ENCODE measurements at places on chromosomes 2 and 18.

DNA sequence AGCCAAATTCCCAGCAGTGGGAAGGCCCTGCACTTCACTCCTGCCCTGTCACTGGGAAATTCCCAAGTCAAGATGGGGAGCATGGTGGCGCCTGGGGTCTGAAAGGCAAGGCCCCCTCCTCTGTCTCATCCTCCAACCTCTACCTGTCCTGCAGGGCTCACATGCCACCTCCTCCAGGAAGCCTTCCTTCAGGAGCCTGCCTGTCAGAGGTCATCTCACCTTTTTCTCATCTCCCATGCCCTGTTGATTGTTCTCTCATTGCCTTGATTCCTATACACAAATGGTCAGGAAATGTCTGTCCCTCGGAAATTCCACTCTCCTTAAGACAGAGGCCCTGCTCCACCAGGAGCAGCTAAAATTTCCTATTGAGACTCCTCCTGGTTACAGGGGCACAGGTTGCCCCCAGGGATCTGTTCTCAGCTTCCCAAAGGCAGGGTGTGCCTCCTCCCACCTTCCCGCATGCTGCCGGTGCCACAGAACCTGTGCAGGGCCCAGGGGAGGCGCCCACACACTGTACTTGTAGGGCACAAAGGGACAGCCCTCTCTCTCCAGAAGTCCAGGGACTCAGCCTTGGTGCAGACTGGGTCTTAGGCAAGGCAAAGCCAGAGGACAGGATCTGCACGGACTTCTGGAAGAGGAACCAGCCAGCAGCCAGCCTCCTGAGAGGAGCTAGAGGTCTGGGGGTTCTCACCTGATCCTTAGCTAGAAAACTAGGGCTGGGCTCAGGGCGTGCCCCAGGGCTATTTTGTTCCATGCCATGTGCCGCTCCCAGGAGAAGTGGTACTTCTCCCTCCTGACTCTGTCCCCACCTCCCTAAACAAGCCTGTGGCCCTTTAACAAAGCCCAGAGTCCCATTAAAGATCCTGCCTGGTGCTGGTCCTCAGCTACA is 12.9 kb downstream of the HES6 start:
- H3K4me1 ChIP-seq: peaks cover 12% of the 10 kb centered on the region
- peaks cover 3% of the 10 kb centered on the region for H3K36me3 ChIP-seq
- H3K4me3 ChIP-seq: no peak overlapping the region
- DNase-seq: no peak
- no peak overlapping the region for H3K27ac ChIP-seq

- H3K27ac ChIP-seq: no peak overlapping the region
Observed at GRCh38 chr2:159084384-159085370, 116.2 kb downstream of the TANC1 start.

DNA sequence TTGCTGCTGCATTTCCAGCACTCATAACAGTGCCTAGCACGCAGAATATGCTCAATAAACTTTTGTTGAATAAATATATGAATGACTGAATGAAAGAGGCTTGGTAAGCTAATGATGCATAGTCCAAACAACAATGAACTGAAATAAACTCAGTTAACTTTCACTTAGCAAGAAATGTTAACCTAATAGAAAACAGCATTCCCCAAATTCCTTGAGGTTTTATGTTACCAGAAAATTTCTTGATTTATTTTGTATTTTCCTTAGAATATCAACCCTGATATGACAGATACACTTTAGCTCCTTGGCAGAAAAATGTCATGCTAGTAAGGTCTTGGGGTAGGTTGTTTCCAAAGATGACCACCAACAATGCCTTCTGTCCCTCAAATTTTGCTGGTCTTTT is 217.4 kb downstream of the KCNE4 start:
- DNase-seq: no peak
- H3K4me3 ChIP-seq: no peak overlapping the region
- no peaks in the 10 kb centered on the region for H3K36me3 ChIP-seq
- no peaks in the 10 kb centered on the region for H3K27me3 ChIP-seq

GRCh38 chr2:238600506-238601432 is 174.0 kb downstream of the ASB1 start:
- no peak overlapping the region for H3K4me3 ChIP-seq
- H3K27ac ChIP-seq: no peak overlapping the region
- no peak for DNase-seq
- no peaks in the 10 kb centered on the region for H3K4me1 ChIP-seq
- H3K36me3 ChIP-seq: no peaks in the 10 kb centered on the region
- peaks cover 18% of the 10 kb centered on the region for H3K27me3 ChIP-seq

GRCh38 chr2:70991142-70991541 is 3.5 kb downstream of the TEX261 start:
- no peaks in the 10 kb centered on the region for H3K27me3 ChIP-seq
- H3K27ac ChIP-seq: no peak overlapping the region
- peaks cover 65% of the 10 kb centered on the region for H3K36me3 ChIP-seq
- H3K4me1 ChIP-seq: peaks cover 33% of the 10 kb centered on the region
- no peak overlapping the region for H3K4me3 ChIP-seq
- no peak for DNase-seq

DNA sequence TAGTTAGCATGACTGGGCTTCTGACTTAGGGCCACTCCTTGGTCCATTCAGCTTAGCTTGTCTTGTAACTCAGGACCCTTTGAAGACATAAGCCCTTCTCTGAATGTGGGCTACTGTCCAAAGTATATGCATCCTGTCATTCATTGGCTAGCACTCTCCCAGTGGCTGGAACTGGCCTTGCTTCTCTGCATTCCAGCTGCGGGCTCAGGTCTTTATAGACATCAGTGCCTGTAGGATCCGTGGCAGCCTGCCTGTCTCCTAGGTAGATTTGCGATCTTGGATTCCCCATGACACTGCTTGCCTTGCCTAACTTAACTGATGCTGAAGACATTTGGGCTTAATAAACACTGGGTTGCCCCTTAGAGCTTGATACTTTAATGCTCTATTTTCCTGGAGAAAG is 170.1 kb downstream of the DCC start:
- no peaks in the 10 kb centered on the region for H3K27me3 ChIP-seq
- DNase-seq: no peak
- no peaks in the 10 kb centered on the region for H3K36me3 ChIP-seq
- H3K27ac ChIP-seq: no peak overlapping the region
- H3K4me3 ChIP-seq: no peak overlapping the region

DNA sequence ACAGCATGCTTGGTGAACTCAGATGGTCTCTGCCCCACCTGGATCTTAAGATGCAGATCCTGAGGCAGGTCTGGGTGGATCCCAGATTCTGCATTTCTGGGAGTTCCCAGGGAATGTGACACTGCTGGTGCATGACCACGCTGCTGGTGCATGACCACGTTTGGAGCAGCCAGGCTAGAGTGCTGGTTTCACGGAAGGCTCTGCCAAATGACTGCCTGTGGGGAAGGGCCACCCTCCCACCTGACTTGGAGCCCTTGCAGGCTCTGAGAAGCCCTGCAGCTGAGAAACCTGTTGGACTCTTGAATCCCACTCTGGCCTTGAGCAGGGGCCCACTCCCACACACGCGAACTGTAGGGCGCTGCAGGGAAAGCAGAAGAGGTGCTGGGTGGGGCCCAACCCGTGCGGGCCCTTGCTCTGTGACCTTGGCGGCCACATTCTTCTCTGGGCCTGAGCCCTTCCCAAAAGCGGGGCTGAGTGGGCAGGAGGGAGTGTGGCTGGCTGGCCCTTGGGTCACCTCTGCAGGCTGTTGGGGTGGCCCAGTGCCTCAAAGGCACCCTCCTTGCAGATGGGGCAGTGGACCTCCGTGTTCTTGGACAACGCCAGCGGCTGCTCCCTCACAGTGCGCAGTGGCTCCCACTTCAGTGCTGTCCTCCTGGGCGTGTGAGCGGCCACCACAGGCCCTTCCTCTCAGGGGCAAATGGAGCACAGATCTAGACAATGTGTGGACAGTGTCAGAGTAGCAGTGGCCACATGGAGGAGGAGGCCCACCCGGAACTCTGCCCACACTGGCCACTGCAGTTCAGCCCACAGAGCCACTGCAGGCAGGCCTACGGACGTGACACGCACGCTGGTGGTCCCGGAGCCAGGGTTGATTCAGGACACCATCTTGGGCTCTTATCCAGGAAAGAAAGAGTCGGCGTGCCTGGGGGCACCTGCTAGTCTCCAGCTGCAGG is 7.9 kb downstream of the ERFE start:
- H3K36me3 ChIP-seq: peaks cover 31% of the 10 kb centered on the region
- H3K27ac ChIP-seq: no peak overlapping the region
- peaks cover 9% of the 10 kb centered on the region for H3K27me3 ChIP-seq
- no peak overlapping the region for H3K4me3 ChIP-seq

GRCh38 chr2:229689307-229689839 is 25.0 kb downstream of the DNER start:
- DNase-seq: no peak
- H3K27me3 ChIP-seq: peaks cover 6% of the 10 kb centered on the region
- no peak overlapping the region for H3K4me3 ChIP-seq
- H3K27ac ChIP-seq: no peak overlapping the region

DNA sequence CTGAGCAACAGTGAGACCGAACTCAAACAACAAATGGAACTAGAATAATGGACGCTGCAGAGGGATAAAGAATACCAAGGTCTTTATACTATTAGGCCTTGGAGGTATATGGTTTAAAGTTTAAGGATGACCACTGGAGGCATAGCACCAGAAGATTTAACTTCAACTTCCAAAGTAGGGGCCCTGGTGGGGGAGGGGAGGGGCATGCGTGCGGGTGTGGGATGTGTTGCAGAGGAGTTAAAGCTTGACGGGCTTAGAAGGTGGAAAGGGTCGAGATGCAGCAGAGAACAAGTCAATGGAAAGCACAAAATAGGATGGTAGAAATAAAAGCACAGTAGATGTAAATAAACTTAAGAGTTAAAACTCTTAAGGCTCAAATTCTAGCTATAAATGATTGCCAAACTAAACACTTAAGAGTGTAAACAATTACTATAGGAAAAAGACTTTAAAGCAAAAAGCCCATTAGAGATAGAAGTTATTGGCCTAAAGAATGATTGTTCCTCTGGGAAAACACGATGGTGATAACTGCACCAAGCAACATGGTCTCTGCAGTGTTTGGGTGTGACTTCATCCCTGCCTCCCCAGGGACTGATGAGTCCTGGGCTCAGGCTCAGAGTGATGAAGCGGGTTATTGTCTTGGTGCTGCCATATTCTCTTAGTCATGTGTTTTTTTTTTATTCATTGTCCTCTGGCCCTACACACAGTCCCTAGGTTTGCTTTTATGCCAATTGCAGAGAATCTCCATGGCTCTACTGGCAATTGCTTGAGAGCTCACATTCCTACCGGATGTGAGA is 13.0 kb downstream of the RRM2 start:
- no peak for DNase-seq
- H3K4me1 ChIP-seq: no peaks in the 10 kb centered on the region
- H3K27ac ChIP-seq: no peak overlapping the region
- H3K36me3 ChIP-seq: no peaks in the 10 kb centered on the region
- no peaks in the 10 kb centered on the region for H3K27me3 ChIP-seq

DNA sequence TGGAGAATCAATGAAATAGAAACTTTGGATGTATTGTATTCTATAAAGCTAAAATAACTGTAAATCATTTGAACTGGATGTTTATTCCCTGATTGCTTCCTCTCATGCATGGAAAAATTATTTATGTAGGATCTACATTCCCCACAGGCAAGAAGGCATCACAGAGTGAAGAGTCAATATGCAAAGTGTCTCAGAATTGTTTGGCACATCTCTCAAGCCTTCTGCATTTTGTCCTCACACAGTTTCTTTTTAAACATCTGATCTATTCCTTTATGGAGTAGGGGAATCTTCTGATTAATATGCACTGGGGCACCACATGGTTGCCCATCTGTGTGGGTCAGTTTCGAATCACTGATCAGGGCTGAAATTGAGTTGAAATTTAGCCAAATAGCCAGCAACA is 465.4 kb downstream of the ZNF804A start:
- DNase-seq: no peak
- no peak overlapping the region for H3K27ac ChIP-seq
- H3K4me3 ChIP-seq: no peak overlapping the region
- H3K27me3 ChIP-seq: no peaks in the 10 kb centered on the region

DNA sequence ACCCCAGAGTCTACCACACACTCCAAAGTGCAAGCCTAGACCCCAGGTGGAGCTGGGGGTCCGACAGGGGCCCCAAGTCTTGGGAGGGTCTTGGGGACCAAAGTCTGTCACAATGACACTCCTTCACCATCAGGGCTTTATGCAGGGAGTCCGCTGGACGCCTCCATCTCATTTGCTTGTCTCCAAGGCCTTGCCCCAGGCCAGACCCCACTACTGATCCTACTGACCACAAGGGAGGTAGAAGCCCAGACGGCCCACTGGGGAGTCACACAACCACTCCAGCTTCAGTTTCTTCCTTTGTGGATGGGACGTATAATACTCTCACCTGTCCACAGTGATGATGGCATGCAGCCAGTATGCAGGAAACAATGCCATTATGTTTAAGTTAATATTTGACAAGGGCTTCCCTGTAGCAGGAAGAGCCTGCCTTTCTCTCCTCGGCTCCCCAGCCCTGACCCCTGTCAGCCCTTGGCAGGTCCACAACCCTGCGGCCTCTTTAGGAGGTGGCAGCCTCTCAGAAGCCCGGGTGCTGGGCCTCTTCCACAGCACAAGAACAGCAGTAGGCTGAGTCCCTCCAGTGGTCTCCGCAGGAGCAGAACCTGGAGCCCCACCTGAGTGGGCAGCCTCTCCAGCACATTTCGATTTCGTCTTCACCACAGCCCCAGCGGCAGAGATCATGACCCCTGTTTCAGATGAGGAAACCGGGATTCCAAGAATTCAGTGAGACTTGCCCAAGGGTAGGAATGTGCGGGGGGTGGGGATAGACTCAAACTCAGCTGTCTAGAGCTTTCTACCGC is 6.5 kb downstream of the BIN1 start:
- no peak for DNase-seq
- H3K27ac ChIP-seq: no peak overlapping the region
- H3K27me3 ChIP-seq: peaks cover 1% of the 10 kb centered on the region
- H3K36me3 ChIP-seq: no peaks in the 10 kb centered on the region

DNA sequence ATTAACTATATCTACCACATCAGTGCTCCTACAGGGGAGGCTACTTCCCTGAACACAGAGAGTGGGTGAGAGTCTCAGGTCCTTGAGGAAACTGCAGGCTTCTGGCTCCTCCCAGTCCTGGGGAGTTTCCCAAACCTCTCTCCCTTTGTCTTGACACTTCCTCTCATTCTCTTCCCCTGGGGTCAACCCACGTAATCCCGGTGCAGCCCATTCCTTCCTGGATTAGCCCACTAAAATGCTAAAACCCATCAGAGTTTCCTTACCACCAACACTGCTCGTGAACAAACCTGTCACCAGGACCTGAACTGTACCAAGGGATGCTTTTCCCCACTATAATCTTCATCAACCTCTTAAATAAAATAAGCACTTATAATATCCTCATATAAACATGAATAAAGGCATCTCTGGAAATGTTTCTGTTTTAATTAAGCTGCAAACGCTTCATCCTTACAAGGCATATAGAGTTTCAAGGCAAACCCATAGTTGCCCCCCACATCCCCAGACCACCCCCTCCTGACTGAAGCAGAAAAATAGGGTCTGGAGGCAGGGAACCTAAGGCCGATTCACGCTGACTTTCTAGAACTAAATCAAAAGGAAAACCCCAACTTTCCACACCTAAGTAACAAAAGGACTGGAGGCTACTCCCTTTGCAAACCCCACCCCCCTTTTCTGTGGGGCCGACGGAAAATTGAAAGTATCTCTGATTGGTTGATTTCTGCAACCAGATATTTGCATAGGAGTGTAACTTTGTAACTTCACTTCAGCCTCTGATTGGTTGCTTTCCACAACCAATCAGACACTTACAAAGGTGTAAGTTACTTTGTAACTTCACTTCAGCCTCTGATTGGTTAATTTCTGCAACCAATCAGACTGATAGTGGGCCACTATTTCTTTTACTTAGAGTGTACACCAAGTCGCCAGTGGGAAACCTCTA is 19.0 kb downstream of the TMSB10 start:
- H3K4me3 ChIP-seq: peak overlapping the region; percentile 56
- peaks cover 7% of the 10 kb centered on the region for H3K36me3 ChIP-seq
- H3K27ac ChIP-seq: peak overlapping the region; percentile 72
- H3K4me1 ChIP-seq: peaks cover 63% of the 10 kb centered on the region

Data from activated B cell treated with CpG ODN at 0.5 μM for 24 hours (primary cell).